SK-MEL-5 (cell line): ENCODE measurements at places on chromosomes 1 and 21.

DNA sequence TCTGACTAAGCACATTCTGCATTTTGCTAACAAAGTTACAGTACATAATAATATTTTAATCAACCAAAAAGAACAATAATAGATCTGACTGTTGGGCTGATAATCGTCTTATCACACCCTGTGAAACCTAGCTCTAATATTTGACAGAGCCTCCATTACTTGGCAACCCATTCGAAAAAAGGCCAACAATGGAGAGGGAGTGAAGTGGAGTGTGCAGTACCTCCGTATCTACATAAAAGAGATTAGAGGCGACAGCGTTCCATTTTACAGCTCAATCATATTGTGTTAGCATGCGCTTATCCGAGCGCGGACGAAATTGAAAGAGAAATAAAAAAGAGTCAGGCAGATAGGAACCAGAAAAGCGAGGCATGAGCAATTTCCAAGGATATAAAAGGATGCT is 137.3 kb upstream of the USH2A start:
- no peak for DNase-seq

DNA sequence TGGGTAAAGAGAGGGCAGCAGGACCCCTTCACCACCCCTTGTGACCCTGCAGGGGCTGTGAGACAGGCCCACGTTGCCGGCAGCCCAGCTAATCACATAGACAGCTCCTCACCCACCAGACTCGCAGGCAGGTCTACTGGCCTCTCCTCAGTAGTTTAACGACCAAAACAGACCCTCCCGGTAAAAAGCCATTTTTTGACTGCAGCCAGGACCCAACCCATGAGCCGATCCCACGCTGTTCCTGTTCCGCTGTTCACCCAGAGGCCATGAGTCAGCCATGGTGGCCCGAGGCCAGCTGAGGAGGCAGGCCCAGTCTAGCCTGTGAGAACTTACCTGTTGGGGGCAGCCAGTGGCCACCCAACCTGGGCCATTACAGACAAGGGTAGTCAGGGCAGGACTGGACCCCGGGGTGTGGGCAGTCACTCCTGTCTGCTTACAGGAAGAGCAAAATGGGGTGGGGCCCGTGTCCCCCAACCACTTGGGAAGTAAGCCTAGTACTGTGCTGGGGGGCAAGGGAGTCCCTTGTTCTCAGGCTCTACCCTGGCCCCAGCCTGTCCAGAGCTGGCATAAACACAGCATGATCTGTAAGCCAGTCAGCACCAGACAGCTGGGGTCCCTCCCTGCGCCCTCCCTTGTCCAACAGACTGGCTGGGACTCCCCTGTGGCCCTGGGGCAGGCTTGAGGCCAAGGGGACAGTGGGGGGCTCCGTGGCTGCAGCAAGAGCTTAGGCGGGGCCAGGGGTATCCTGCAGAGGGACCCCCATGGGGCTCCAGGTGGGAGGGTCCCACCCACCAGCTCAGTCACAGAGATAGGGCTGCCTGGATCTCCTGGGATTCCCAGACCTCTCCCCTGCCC is 61.9 kb downstream of the WNT9A start:
- DNase-seq: no peak

DNA sequence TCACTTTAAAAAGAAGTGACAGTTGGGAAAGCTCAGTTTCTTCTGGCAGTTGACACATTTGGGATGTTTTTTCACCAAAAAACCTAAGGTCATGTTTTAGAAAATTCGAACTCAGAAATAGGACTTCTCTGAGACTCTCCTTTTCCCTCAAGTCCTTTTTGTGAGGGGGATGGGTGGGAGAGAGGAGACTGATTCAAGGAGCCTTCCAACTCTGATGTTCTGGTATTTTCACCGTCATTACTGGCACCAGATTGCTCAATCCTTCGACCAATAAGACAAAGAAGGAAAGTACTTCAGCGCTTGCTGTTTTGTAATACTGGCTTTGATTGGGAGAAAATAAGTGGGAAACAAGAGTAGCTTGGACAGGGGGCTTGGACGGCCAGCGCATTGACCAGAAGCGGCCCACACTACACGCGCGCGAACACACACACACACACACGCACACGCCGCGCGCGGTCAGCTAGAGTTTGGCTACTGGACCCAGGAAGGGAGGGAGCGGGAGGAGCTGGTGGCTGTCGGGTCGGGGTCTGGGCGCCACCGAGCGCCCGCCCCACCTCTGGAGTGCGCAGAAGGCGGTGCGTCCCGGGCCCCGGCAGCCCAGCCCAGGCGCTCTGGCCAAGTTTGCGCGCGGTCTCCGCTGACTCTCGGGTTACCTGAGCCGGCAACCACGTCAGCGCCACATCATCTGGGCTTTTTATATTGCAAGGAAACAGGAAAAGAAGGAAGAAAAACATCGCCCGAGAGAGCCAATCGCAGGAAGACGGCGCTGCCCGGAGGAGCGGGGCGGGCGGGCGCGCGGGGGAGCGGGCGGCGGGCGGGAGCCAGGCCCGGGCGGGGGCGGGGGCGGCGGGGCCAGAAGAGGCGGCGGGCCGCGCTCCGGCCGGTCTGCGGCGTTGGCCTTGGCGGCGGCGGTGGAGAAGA is at the start of gene KCNK1:
KCNK1 (plus strand) TSS at position 855 of the 921 bp plus-strand sequence; CDS start at position 921, 66 bp downstream.
- DNase-seq: no peak

GRCh38 chr1:8823295-8823664 is 5.8 kb upstream of the RERE start:
- no peak for DNase-seq

- no peak for DNase-seq
Measured at GRCh38 chr1:160210561-160210960, 5.4 kb downstream of the PEA15 start.
